NCI-H446 treated with DMSO at 0.1 percent for 48 hours (cell line): ENCODE measurements at places on chromosomes 4 and X.

GRCh38 chr4:14072506-14072905 lies 445.0 kb upstream of the BOD1L1 start:
- no peak for DNase-seq

GRCh38 chr4:37467223-37467622 lies 219.0 kb downstream of the RELL1 start:
- no peak for DNase-seq

GRCh38 chr4:80321776-80322175 lies 13.8 kb upstream of the CFAP299 start:
- no peak for DNase-seq

- no peak for DNase-seq
Observed at GRCh38 chr4:77921701-77922100, 59.1 kb downstream of the MRPL1 start.

- no peak for DNase-seq
Observed at GRCh38 chr4:335515-335914, 2.1 kb upstream of the ZNF141 start.

DNA sequence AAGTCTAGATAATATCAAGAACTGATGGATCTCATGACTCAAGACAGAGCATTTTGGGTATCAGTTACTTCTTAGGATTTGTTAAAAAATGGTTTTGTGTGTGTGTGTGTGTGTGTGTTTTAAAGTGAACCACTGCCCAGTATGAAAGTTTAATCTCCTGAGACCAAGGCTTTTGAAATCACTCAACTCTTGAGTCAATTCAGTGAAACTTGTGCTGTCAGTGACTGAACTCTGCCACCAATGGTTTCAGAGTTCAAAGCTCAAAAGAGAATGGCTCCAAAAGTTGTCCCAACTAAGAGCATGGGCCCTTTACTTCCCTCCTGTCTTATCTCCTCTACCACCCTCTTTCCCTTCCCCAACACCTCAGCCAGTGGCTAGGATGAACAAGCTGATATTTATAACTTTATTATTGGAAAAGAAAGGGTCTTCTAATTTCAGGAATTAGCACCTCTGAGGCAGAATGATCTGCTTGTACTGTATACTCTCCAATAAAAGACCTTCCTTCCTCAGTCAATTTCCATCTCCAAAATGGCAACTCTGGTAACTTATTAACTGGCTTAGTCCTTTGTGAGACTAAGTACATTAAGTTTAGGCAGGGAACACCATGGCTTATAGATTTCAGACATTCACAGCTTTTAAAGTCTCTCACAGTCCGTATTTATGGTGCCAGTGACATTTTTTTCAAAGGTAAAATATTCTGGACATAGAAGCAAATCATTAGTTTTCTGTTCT lies 152.2 kb downstream of the REPS2 start:
- DNase-seq, result no peak

- no peak for DNase-seq
Observed at GRCh38 chr4:145921231-145921630, 17.4 kb downstream of the ZNF827 start.

DNA sequence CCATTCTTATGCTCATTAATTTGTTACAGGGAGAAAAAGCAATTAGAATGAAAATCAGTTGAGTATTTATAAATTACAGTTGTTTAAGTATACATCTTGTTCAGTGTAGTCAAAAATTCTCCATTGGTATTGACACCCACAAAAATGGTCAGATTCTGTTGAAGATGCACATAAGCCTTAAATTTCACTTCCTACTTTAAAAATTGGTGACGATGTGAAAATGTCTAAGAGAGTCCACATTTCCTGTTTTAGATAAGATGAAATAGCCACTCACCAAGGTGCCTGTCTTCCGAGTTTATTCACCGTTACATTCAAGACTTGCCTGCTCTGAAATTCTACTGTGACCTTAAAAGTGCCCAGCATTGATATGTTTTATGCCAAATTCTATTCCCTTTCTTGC lies 93.6 kb downstream of the GPR143 start:
- DNase-seq, result no peak

DNA sequence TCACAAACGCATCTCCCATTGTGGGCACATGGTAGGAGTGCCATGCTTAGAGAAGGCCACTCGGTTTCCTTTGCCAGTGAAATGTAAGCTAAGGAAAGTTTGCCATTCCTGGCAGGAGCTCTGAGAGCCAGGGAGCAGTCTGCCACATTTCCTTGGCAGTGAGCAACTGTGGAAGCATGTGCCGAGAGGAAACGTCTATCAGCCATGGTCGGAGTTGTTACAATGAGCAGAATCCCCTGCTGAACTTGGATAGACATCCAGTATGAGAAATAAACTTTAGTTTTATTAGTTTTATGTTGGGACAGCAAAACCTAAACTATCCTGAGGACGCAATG lies 51.1 kb downstream of the ENOPH1 start:
- no peak for DNase-seq

DNA sequence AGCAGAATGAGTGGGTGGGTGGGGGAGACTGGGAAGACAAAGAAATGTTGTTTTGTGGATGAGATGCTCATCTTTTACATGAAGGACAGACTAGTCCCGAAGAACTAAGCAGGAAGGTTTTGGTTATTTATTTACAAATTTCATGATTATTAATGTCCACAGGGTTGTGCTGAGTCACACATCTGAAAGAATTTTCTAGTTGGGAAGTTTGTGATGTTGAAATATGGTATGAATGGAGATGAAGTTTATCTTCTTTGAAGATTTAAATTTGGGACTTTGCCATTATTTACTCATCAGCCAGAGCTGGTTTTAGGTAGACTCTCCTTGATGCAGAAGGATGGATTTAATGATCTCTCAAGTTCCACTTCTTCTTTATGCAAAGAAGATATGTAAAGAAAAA lies 75.5 kb downstream of the MOSPD2 start:
- DNase-seq, result no peak

- no peak for DNase-seq
Observed at GRCh38 chr4:188452097-188452496, 312.9 kb downstream of the TRIML1 start.

GRCh38 chr4:135114079-135114478 lies 912.5 kb upstream of the PABPC4L start:
- DNase-seq, result no peak

DNA sequence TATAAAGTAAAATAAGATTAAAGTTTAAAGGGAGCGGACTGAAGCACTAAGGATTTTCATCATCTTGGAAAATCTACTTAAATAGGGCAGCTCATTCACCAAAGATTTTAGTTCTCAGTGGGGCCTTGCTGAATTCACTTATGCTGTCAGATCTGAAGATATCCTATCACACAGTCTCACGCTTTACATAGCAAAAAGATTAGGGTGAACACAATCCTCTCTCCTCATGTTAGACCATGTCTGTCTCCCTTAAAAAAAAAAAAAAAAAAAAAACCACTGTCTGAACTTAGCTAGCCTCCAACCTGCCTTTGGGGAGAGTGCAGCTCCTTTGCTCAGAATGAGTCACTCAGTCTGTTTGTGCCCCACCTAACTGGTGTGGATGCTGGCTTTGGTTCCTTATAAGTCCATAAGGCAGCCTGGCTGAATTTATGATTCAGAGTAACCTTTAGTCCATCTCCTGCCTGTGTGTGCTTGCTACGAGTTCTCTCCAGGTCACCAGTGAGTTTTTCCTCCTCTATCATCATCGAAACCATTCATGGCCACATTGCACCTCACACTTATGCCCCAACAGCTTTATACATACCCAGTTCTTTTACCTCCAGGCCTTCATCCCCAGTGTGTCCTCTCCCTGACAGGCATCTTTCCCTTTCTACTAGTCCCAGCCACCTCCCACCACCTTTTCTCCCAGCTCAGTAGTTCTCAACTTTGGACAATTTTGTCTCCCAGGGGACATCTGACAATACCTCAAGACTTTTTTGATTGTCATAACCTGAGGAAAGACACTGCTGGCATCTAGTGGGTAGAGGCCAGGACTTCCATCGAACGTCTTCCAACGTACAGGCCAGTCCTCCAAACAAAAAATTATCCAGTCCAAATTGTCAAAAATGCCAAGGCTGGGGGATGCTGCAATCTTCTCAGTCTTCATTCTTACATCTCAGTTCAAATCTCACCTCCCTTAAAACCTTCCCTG lies 220.7 kb upstream of the EMCN start:
- DNase-seq, result peak; percentile 50

GRCh38 chr4:158870626-158871334 lies 102.0 kb downstream of the FNIP2 start:
- DNase-seq, result no peak

GRCh38 chrX:130615941-130616340 lies 214.2 kb downstream of the RBMX2 start:
- DNase-seq, result no peak

- no peak for DNase-seq
Observed at GRCh38 chr4:70754990-70755688, 33.4 kb downstream of the RUFY3 start.

- no peak for DNase-seq
Observed at GRCh38 chrX:150358651-150359050, 4.5 kb upstream of the MAMLD1 start.

GRCh38 chr4:36509845-36510244 lies 228.4 kb downstream of the DTHD1 start:
- DNase-seq, result no peak

DNA sequence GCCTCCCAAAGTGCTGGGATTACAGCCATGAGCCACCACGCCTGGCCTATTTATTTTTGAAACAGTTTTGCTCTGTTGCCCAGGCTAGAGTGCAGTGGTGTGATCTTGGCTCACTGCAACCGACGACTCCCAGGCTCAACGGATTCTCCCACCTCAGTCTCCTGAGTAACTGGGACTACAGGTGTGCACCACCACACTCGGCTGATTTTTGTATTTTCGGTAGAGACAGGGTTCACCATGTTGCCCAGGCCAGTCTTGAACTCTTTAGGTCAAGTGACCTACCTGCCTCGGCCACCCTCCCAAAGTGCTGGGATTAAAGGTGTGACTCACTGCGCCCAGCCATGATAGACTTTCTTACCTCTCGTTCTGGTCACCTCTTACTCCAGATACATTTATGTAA lies 124.0 kb downstream of the UBE2K start:
- no peak for DNase-seq

GRCh38 chr4:147779451-147779850 lies 47.6 kb downstream of the ARHGAP10 start:
- DNase-seq, result no peak

GRCh38 chrX:133546441-133546840 lies 131.2 kb upstream of the GPC4 start:
- DNase-seq, result no peak

DNA sequence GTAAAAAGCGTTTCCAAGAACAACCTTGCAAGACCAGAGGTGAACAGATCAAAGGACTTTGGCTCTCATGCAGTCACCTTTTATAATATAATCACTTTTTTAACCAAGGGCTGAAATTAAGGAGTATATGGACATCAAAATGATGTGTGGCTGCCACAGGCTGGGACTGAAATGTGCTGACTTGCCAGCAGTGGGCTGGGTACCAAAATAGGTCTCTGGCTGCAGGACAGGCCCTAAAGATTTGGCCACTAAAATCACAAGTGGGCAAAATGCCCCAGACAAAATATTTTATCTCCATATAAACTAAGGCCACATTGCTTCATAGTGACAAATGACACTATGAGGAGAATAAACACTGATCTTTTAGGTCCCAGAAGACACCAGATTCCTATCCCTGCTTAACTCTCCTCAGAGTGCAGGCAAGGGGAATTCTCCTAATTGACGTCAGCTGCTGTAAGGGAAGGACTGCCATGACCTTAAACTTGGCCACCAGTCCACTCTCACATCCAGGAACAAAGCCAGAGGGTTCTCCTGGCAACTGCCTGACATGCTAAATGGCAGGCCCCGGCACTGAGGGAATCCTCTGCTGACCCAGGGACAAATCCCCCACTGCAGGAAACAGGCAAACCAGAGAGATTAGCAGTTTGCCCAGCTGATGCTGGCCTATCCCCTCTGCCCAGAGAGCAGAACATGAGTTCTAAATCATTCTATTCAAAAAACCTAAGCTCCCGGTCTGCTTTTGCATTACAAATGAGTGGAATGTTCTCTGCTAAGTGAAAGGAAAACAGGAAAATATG lies 155.8 kb downstream of the PPP3CA start:
- peak; percentile 65 for DNase-seq

DNA sequence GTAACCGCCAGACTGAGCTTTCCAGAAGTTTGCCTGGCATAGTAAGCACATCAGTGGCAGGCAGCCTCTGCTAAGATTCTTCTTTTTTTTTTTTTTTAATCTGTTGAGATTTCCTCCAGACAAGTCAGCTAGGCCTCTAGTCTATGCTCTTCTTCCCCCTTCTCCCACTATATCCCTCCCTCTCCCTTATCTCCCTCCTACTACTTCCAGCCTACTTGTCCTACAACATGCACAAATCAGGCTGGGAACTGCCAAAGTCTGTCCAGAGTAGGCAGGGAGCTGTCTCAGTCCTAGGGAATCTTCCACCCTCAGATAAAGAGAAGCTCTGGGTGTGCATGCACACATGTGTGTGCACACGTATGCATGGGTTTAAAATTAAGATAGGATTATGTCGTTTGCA lies 49.7 kb upstream of the ARMCX2 start:
- no peak for DNase-seq

DNA sequence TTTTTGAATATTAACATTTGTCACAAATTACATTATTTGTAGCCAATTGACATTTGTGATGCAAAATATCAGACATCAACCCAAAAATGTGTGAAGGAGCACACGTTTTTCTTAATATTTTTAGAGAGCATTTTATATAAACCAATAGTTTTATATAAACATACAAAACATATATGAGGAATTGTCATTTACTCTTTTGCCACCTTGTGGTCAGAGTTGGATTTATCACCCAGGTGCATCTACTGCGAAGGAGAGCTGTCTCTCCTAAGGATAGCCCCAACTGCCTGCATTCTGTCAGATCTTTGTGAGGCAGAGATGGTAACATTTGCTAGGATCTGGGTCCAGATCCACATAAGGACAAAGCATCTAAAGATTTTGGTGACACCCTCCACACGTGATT lies 2.5 kb upstream of the USP27X start:
- DNase-seq, result no peak

GRCh38 chr4:96186593-96186992 lies 346.7 kb downstream of the PDHA2 start:
- DNase-seq, result no peak

GRCh38 chr4:140426610-140427105 lies 790 bp downstream of the CLGN start:
- no peak for DNase-seq

DNA sequence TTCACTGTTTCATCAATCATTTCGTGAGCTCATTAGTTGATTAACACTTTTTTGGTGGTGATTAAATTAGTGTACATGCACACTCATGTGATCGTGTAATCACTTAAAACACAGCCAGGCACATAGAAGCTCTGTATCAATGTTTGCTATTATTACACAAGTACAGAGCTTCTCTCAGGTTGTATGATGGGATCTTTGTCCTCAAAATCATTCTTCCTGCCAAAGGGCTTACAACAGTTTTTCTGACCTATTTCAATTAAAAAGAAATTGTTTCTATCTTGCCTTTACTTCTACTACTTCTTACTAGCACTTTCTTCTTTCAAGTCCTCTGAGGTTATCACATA lies 145.1 kb downstream of the AMELX start:
- no peak for DNase-seq

DNA sequence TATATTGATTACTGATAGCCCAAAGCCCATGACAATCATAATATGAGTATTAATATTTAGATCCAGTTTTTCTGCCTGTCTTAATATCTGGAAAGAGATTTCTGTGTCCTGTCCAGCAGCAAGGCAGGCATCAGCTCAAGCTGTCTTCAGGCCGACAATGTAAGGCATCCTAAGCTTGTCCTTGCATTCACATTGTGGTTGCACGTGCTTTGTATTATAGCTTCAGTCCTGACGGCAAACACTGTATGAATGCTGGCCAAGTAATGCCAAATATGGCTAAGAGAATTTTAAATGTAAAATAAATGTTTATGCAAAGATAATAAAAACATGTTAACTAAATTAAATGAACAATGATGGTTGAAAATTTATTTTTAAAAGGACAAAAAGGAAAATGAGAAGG lies 255.7 kb upstream of the RPS6KA3 start:
- no peak for DNase-seq
